ENCODE measurements at places on chromosomes 5 and 9. TPM values are rescaled to one million over a fixed set of nuclear protein-coding genes. Genes with fewer than 3 reads are reported as not detected.

Gene CDKN2B-AS1
- 1.9 TPM for total RNA-seq

Gene ENTPD8
- total RNA-seq, result not detected

Gene SMC5
- 30.0 TPM for total RNA-seq

Gene FGF18
- total RNA-seq, result 0.07 TPM

Gene CDH12
- not detected for total RNA-seq

Gene HK3
- under 0.01 TPM for total RNA-seq

Gene PTGR1
- total RNA-seq, result 57.2 TPM

Gene ALDH1A1
- total RNA-seq, result 32.2 TPM

Gene GDA
- total RNA-seq, result 0.14 TPM

Gene NDOR1
- 5.8 TPM for total RNA-seq

Gene NFIB
- 28.8 TPM for total RNA-seq

Gene GGTA1
- total RNA-seq, result under 0.01 TPM

Gene EXOSC3
- 27.0 TPM for total RNA-seq

Gene FAM200C
- total RNA-seq, result 3.8 TPM

Gene HCN1
- total RNA-seq, result not detected

Gene GRM6
- total RNA-seq, result not detected

Gene NME5
- under 0.01 TPM for total RNA-seq

Gene SLC4A9
- 0.07 TPM for total RNA-seq

Gene NMUR2
- total RNA-seq, result not detected

Gene ZCCHC10
- 14.4 TPM for total RNA-seq

Gene CXXC5
- total RNA-seq, result 5.1 TPM

Gene MUSK
- not detected for total RNA-seq

Gene ATP10B
- total RNA-seq, result 15.2 TPM

Gene P4HA2
- 119 TPM for total RNA-seq

Gene TMEM174
- total RNA-seq, result not detected

Gene NR5A1
- total RNA-seq, result not detected

Gene LURAP1L
- total RNA-seq, result 70.7 TPM

Gene SH3RF2
- total RNA-seq, result 32.2 TPM

Gene SLIT3
- 1.4 TPM for total RNA-seq
